Activated CD4-positive, alpha-beta T cell treated with anti-CD3 and anti-CD28 coated beads, Interleukin-2, Interleukin-6, amounts not matched to agents 100 ng/mL and 50 ng/mL, durations not matched to agents 16 hours and 8 hours (primary cell): ENCODE measurements at places on chromosomes 7 and 10.
A peak's percentile ranks its signal among the peaks of the same experiment; 100 is the strongest.

GRCh38 chr7:2639695-2640481 lies 8.1 kb downstream of the TTYH3 start:
- DNase-seq = no peak

- DNase-seq = peak; percentile 11
Measured at GRCh38 chr7:122528879-122529481, 169.9 kb downstream of the RNF133 start.

- DNase-seq = no peak
Measured at GRCh38 chr7:43753271-43753810, 5.1 kb upstream of the BLVRA start.

DNA sequence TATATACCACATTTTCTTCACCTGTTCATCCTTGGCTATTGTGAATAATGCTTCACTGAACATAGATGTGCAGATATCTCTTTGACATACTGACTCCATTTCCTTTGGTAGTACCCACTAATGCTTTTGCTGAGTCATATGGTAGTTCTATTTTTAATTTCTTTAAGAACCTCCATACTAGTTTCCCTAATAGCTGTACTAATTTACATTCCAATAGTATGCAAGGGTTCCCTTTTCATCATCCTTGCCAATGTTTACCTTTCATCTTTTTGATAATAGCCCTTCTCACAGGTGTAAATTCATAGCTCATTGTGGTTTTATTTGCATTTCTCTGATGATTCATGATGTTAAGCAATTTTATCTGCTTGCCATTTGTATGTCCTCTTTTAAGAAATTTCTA lies 159.9 kb downstream of the CALCR start:
- no peak for DNase-seq

GRCh38 chr10:75428434-75429158 lies 2.8 kb upstream of the LRMDA start:
- no peak for DNase-seq

- DNase-seq = peak; percentile 60
Measured at GRCh38 chr7:117212969-117213877, 109.6 kb downstream of the WNT2 start.

- no peak for DNase-seq
Measured at GRCh38 chr7:158083526-158084310, 503.9 kb downstream of the PTPRN2 start.

GRCh38 chr7:36852931-36853330 lies 128.6 kb upstream of the AOAH start:
- no peak for DNase-seq

DNA sequence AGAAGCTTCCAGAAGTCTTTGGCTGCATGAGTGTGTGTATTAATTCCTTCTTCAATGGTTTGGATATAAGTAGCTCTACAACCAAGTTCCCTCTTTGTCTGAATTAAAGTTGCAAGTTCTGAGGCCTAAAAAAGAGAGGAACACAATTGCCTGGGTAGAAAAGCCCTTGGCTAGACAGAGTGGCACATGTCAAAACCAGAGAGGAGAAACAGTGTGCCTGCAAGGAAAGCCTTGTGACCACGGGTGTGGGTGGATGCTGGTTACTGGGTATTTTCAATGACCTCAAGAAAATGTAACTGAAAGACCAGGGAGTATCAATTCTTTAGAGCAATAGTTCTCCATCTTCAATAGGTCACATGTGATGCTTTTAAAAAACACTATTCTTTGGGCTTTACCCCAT lies 148.3 kb downstream of the SVIL start:
- no peak for DNase-seq

GRCh38 chr10:100482181-100482833 lies 19.5 kb downstream of the WNT8B start:
- DNase-seq = peak; percentile 73

DNA sequence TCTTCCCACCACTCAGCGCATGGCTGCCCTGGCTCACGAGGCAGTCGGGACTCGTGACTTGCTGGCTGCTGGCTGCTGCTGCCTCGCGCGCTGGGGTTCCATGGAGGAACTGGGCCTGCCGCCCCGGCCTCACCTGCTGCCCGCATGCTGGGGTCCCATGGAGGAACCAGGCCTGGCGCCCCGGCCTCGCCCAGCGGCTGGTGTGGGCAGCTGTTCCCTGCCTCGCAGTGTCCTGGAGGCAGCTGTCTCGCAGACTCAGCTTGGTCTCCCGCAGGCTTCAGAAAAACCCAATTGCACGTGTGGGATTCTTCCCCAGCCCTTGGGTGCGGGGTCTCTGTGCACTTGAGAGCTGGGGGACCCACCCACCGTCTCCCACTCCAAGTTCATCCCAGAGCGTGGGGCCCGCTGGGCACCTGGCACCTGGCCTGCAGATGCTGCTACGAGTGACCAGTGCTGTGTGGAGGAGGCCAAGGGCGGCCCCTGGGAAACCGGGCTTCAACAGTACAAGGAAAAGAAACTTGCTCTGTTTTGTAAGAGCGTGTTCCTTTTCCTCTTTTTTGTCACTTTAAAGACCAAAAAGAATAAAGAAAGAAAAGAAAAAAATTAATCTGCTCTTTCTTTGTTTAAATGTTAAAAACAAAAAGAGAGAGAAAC lies 20.4 kb downstream of the PWWP2B start:
- no peak for DNase-seq

DNA sequence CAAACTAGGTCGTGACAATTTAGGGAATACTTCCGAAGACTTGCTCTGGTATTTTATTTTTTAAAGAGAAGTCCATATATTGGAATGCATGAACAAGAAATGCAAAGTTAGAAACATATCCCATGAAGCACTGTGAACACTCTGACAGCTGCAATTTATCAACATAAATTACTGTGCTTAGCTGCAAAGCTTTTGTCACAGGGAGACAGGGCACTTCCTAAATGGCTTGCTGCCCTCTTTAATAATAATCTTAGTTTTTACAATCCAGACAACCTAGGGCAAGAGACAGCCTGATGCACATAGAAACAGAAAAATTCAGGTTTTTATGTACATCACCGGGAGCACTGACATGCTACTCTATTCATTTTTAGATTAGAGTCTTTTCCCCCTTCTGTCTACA lies 78.3 kb upstream of the NOBOX start:
- DNase-seq = no peak

GRCh38 chr7:159122276-159122675 lies 22.4 kb downstream of the VIPR2 start:
- DNase-seq = no peak

- DNase-seq = no peak
Measured at GRCh38 chr7:39407137-39407536, 159.1 kb upstream of the YAE1 start.

DNA sequence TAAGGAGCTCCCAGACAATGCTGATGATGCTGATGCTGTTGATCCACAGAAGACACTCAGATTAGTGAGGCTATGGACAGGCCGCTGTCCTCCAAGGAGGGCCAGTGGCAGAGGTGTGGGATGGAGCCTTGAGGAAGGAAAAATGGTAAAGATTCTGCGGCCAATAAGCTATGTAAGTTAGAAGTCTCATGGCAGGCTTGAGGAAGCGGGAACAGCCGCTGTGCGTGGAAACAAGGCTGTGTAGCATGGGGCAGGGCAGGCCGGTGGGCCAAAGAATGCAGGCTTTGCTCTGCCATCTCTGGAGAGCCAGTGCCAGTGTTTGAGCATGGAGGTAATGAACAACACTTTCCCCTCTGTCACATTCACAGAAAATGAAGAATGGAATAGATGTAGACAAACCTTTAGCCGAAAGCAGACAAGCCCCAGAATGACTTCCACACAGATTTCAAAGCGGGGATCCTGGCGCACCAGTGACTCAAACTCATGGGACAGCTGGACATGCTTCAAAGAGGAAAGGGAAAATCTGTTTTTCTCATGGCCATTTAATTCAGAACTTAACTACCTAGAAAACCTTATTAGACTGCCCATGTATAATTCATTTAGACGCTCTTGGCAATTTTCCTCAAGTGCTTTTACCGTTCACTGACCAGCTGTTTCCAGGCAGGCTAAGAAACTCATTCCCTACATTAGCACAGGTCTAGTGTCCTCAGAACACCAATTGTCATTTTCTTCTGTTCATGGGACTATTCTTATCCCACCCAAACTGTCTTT lies 16.9 kb upstream of the FIGNL1 start:
- no peak for DNase-seq

GRCh38 chr7:136857573-136857972 lies 10.9 kb upstream of the CHRM2 start:
- DNase-seq = no peak

- DNase-seq = no peak
Measured at GRCh38 chr7:151682831-151683614, 163.3 kb upstream of the RHEB start.

DNA sequence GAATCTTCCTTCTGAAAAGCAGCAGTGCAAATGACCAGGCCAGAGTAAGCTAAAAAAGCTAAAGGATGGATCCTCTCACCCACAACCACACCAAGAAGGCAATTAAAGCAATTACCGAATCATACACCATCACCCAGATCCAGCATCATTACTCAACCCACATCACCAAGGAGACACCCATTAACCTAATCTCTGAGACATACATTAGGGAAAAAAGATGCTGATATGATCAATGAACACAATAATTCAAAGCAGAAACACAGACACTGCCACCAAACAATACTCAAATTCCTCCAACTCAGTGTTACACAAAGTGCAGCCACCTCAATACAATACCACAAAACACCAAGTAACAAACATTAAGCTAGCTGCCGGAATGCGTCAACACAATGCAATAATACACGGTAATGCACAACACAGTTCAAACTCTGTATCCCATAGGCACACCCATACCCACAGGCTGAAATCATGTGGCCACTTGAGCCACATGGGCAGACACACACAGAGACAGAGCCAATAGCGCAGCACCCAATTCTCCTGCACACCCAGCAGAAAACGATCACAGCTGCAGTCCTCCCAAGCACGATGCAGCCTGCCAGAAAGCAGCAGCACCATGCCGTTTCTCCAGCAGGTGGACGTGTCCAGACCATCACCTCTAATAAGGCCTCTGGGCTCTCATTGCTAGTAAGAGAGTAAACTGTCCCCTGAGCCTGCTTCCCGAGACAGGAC lies 21.5 kb downstream of the PAX2 start:
- no peak for DNase-seq

- no peak for DNase-seq
Measured at GRCh38 chr10:81280497-81281479, 594.2 kb upstream of the NRG3 start.

GRCh38 chr7:92461027-92462003 lies 14.0 kb downstream of the GATAD1 start:
- peak; percentile 55 for DNase-seq

DNA sequence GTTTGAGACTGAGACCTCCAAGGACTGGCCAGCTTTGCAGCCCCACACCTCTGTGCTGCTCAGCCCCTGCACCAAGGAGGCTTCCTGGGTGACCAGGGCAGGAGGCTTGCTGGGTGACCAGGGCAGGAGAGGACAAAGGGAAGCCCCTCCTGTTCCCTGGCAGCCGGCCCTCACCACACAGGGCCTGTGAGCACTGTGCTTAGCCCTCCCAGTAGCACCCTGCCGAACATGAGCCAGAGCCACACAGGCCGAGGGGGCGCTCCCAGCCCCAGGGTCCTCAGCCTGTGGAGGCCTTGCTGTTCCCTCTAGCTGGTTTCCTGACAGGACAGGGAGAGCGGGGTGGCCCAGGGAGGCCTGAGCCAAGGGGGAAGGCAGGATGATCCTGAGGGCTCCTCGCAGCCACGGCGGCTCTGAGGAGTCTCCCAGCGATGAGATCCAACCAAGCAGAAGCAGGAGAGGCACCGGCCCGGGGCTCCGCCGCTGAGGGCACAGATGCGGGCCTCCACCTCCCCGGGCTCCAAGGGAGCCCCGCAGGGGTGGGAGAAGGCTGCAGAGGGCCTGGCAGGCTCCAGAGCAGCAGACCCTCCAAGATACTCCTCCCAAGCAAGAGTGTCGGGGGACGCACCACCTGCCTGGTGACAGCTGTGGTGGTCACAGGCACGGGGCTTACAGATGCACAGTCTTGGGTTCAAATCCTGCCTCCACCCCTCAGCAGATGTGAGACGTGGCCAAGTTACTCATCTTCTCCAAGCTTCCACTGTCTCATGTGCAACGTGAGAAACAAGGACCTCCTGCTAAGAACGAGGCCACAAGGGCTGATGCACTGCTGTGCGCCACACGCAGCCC lies 22.5 kb downstream of the WDR86 start:
- no peak for DNase-seq

DNA sequence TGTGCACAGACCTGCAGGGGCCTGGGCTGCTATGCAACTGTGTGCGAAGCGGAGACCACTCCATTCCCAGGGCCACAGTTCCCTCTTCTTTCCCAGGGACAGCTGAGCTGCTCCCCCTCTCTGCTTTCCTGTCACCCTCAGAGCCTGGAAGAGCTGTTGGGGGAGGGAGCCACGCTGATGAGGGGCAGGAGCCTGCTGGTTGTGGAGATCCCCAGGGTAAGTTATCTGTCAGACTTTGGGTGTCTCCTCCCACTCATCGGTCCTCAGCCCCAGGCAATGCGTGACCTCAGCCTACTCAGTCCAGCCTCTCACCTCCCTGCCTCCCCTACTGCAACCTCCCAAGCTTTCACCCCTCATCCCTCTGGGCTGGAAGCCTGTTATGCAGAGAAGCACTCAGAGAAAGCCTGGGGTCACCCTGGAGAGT lies 53.5 kb downstream of the ZNF467 start:
- DNase-seq = no peak

GRCh38 chr7:26291699-26292538 lies at the start of gene SNX10:
SNX10 (plus strand) TSS chr7:26291862; CDS start chr7:26346443, 54,581 bp downstream.
- DNase-seq = peak; percentile 84

- no peak for DNase-seq
Measured at GRCh38 chr10:111539246-111539645, 462.4 kb downstream of the ADRA2A start.

- DNase-seq = peak; percentile 42
Measured at GRCh38 chr7:75869776-75870379, 9.0 kb upstream of the RHBDD2 start.

GRCh38 chr7:32948202-32948601 lies 9.0 kb upstream of the FKBP9 start:
- DNase-seq = no peak

DNA sequence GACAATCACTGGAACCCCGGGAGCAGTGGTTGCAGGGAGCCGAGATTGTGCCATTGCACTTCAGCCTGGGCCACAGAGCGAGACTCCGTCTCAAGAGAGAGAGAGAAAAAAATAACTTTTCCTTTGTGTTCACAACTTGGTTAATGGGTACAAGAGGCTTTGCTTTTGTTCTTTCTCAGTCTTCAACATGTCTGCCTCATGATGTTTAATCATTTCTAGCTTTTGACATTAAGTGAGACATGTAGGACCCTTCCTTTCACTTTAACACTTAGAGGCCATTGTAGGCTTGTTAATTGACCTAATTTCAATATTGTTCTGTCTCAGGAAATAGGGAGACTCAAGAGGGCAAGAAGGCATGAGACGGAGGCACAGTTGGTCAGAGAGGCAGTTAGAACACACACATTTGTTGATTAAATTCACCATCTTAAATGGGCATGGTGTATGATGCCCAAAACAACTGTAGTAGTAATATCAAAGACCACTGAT lies 9.3 kb upstream of the CRCP start:
- DNase-seq = no peak

- DNase-seq = peak; percentile 3
Measured at GRCh38 chr10:78361031-78361430, 327.4 kb downstream of the RPS24 start.

GRCh38 chr7:126715076-126715475 lies 537.7 kb downstream of the GRM8 start:
- DNase-seq = no peak

GRCh38 chr10:97567891-97568290 lies 4.7 kb upstream of the ANKRD2 start:
- no peak for DNase-seq
